AG04450 (cell line): ENCODE measurements at places on chromosomes 7 and 10.

DNA sequence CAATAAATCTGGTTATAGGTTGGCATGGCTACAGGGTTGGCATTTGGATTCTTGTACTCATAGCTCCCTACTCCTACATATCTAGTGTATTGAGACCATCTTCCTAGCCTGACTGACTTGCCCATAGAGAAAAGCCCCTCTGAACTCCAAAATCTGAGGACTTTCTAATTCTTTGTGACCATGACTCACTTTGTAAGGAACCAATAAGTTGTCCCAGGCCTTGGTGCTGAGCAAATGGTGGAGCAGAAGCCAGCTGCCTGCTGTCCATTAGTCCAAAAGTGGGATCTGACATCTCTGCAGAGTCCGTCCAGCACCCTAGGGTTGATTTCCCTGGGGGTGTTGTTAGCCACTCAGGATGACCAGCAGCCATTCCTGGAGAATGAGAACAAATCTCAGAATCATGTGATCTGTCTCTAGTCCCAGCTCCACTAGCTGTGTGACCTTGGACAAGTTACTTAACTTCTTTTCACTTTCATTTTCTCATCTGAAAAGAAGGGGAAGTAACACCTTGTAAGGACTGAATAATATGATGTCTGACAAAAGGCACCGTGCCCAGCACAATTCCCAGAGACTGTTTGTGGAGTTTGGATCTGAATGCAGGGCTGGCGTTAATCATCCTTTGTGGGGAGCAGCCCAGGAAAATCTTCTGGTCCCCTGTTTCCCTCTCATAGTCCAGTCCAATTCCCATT lies 44.1 kb downstream of the MTURN start:
- no peak for DNase-seq

- no peak for DNase-seq
Measured at GRCh38 chr10:15603446-15604011, 116.2 kb downstream of the ITGA8 start.

GRCh38 chr10:43202657-43203447 lies 64.0 kb downstream of the RASGEF1A start:
- DNase-seq, result no peak

DNA sequence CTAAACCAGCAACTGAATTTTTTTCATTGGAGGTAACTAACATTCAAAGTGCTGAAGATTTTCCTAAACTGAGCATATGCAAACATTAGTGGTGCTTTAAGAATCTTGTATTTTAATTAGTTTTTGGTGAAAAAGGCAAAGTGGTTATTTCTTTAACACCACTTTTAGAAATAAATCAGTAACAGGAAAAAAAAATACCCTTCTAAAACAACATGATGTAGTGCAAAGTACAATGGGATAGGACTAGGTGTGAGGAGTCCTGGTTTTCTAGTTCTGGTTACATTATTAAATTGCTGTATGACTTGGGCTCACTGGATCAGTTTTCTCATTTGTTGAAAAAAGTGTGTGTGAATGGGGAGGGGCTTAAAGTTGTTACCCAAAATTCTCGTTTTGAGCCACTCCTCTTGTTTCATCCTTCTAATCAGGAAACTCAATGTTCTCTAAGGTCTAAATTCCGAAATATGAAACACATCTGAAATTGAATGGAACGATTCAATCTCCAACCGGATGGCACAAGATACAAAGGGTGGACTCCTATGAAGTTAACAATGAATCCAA lies 1.8 kb downstream of the WASL start:
- DNase-seq, result no peak

DNA sequence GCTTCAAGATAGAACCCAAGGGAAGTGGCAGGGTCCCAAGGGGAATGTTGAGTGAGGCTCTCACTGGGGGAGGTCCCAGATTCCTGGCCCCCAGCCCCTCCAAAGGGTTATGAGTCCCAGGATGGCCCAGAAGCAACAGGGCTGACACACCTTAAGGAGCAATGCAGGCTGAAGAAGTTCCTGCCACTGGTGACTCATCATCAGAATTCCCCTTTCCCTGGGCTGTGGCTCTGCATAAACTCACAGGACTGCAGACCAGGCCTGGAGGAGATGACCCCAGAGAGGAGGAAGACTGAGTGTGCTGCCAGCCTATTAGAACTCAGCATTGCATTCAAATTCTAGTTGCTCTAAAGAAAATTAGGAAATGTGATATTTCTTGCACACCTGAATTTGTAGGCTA lies 126.7 kb downstream of the DPP6 start:
- no peak for DNase-seq

DNA sequence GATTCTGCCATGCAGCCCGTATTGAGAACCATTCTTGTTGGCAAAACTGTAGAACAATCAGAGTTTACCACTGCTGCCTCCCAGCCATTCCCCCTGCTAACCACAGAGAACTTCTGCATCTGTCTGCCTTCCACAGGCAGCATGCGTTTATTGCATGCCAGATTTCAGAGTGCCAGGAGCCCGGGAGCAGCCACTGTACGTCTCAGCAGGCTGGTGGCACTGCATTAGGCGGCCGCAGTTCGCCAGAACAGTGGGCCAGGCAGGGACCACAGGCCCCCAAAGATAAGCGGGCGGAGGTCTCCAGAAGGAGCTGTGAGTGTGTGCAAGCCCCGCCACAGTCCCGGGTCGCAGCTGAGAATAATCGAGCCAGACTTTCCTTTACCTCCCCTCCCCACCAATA lies 31.8 kb downstream of the ZNF467 start:
- no peak for DNase-seq

- DNase-seq, result no peak
Measured at GRCh38 chr7:7671361-7671760, 30.8 kb downstream of the UMAD1 start.

- DNase-seq, result no peak
Measured at GRCh38 chr7:122764902-122765301, 62.2 kb upstream of the RNF148 start.

DNA sequence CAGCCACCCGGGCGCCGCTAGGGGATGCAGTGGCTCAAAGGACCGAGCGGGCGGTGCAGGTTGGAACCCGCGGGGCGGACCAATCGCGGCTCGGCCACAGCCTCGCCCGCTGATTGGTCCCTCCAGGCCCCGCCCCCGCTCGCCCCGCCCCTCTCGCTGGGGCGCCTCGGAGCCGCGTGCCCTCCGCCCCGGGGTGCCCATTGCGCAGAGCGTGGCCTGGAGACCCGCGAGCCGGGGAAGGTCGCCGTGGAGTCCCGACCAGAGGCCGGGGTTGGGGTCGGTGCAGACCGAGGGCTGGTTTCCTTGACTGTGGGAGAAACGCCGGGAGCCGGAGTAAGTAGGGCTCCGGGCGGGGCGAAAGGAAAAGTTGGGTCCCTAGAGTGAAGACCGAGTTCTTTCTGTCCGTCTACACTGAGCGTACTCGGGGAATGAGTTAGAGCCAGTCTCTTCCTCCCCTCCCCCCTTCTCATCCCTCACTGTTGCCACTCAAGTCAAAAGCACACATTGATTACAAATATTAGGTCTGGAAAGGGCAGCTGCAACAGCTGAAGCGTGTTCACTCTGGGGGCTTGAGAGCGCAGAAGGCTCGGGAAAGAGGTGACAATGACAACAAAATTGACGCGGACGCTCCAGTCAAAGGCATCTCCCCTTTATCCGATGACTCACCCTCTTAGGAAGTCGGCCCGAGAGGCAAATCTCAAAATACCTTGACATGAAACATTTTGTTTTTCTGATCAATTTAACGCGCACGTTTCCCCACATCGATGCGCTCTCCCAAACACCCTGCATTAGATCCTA lies 843 bp upstream of the GATA3 start:
- DNase-seq, result peak; percentile 23

GRCh38 chr10:24360282-24361127 lies 151.6 kb downstream of the KIAA1217 start:
- peak; percentile 49 for DNase-seq

DNA sequence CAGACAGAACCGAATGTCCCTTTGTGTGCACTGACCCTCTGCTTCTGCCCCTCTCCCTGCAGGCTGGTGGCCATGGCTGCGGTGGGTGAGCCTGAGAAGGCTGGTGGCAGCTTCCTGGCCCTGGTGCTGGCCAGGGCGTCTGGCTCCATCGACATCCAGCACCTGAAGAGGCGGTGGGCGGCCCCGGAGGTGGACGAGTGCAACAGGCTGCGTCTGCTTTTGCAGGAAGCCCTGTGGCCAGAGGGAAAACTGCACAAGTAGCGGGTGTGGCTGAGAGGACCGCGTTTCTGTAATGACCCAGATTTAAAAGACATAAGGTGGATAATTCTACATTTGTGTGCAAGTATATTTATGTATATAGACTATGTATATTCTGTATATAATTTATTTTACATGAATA lies 89.2 kb downstream of the DYNC2I1 start:
- no peak for DNase-seq

DNA sequence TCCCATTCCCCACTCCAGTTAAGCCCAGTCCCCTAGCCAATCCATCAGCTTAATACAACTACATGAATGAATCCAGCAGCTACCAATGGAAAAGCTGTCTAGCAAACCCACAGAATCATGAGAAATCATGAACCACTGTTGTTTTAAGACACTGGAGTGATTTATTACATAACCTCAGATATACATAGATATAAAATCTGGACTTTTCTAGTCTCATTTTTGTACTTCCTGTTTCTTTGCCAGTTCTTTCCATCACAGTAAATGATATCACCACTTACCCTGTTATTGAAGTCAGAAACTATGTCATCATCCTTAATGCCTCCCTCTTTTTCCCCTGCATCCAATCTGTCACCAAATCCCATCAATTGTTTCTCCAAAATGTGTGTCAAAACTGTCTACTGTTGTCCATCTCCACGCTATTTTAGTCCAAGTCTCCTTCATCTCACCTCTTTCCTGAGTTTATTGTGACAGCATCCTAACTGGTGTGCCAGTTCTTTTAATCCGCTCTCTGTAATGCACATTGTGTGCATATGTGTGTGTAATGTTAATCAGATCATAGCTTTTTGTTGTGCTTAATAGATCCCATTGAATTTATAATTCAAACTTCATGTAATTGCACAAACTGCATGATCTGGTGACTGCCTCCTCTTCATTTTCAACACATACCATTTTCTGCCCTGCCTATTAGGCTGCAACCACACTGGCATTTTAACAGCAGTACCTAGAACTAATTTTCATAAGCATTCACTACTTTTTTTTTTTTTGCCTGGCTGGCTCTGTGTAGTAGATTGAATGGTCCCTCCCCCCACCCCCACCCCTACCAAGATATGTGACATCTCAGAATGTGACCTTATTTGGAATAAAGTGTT lies 56.0 kb downstream of the MKLN1 start:
- DNase-seq, result no peak

GRCh38 chr7:30888747-30889146 lies 22.9 kb upstream of the AQP1 start:
- DNase-seq, result peak; percentile 66

- peak; percentile 29 for DNase-seq
Measured at GRCh38 chr10:26890956-26891355, 30.2 kb upstream of the ABI1 start.

GRCh38 chr7:152899548-152900109 lies 140.1 kb downstream of the ACTR3B start:
- DNase-seq, result no peak

GRCh38 chr10:63700631-63701156 lies 179.5 kb downstream of the REEP3 start:
- no peak for DNase-seq

- no peak for DNase-seq
Measured at GRCh38 chr10:59055045-59055444, 121.4 kb upstream of the PHYHIPL start.

GRCh38 chr7:43747328-43748105 lies 11.0 kb upstream of the BLVRA start:
- no peak for DNase-seq

DNA sequence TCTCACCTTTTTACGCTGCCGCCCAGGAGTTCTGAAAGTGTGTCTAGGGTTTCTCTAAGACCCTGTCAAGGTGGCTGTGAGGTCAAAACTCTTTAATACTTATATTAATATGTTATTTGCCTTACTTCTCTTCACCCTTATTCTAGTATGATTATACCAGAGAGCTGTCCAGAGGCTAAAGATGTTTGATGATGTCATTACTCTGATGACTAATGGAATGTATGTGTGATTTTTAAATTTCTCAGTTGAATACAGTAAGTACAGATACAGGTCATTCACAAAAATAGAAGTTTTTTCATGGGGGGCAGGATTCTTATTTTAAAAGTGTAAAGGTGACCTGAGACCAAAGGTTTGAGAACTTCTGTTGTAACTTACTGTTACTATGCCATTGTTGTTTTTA lies 150.6 kb upstream of the FOXP2 start:
- DNase-seq, result no peak

- no peak for DNase-seq
Measured at GRCh38 chr7:16421333-16422102, at the start of gene CRPPA. Gene CRPPA, minus strand, starts transcription at chr7:16421538. Its CDS starts 216 bp downstream, at chr7:16421322.

DNA sequence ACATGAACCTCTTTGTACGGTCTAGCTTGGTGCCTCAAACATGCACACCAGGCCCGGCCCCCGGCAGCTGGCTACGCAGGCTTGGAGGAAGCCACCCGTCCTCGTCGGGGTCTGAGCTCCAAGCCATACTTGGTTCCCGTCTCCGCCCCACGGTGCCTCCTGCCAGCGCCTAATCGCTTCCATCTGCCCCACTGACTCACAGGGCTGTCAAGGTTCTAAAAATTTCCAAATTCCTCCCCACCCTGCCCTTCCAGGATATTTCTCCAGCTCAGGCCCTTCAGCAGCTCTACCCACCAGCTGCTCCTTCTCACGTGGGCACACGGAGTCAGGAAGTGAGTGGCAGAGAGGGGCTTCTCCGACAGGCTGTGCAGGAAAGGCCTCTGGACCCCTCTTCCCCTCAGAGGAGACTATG lies 38.8 kb downstream of the TMEM270 start:
- DNase-seq, result peak; percentile 54

GRCh38 chr7:127359011-127359410 lies 33.5 kb downstream of the ZNF800 start:
- no peak for DNase-seq

DNA sequence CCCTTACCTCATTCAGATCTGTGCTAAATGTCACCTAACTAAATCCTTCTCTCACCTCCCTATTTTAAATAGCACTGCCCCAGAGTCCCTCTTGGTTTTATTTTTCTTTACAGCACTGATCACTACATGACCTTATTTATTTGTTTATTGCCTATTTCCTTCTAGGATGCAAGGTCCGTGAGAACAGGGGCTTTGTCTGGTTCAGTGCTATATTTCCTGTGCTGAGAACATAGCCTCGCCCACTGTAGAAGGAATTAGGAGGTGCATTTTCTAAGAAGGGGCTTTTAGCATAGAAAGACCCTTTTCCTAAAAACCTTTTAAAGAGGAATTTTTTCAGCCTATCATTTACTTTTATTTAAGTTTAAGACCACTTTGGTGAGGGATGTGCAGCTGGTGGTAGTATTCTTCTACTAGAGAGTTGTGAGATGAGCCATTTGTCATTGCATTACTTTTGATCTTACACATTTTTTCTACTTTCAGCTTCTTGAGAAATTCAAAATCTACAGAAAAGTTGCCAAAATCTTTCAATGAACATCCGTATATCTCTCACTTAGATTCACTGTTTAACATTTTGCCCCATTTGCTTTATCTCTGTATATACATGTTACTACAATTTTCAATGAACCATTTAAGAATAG lies 13.5 kb upstream of the PCGF5 start:
- DNase-seq, result no peak

- no peak for DNase-seq
Measured at GRCh38 chr10:5530846-5531557, 6.2 kb downstream of the CALML3 start.

- DNase-seq, result no peak
Measured at GRCh38 chr7:29808075-29808801, 1.9 kb downstream of the WIPF3 start.

- DNase-seq, result no peak
Measured at GRCh38 chr10:85603151-85603940, 763.2 kb downstream of the GRID1 start.
